ENCODE measurements at places on chromosomes 5 and 9. TPM values are rescaled to one million over a fixed set of nuclear protein-coding genes. Genes with fewer than 3 reads are reported as not detected.

- no peak for DNase-seq
- no peak overlapping the region for H3K27ac ChIP-seq
- no peaks in the 10 kb centered on the region for H3K36me3 ChIP-seq
- H3K27me3 ChIP-seq: no peaks in the 10 kb centered on the region
Observed at GRCh38 chr9:11328326-11328725, 715.5 kb upstream of the PTPRD start.

DNA sequence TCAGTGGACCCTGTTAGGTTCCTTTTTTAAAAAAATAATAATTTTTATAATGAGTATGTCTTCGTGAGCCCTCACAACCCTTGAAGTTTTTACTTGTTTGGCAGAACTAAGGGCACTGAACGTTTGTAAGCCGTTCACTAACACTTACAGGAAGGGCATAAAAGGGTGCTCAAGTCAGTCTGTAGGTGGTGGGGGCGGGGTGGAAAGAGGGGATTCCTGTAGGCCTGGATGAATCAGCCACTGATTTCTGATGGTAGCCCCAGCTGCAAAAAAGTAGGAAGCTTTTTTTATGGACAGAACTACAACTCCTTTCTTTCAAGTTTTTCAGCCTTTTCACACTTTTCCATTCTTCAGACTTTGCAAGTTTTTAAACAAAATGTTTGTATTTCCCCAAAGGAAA is 35.8 kb downstream of the PIK3R1 start:
- no peak overlapping the region for H3K4me3 ChIP-seq
- H3K4me1 ChIP-seq: peaks cover 23% of the 10 kb centered on the region
- peak overlapping the region; percentile 28 for H3K27ac ChIP-seq
- DNase-seq: peak; percentile 61
- no peaks in the 10 kb centered on the region for H3K36me3 ChIP-seq

GRCh38 chr5:116358911-116359418 is 215.7 kb downstream of the SEMA6A start:
- H3K4me3 ChIP-seq: no peak overlapping the region
- DNase-seq: no peak
- H3K27me3 ChIP-seq: no peaks in the 10 kb centered on the region

DNA sequence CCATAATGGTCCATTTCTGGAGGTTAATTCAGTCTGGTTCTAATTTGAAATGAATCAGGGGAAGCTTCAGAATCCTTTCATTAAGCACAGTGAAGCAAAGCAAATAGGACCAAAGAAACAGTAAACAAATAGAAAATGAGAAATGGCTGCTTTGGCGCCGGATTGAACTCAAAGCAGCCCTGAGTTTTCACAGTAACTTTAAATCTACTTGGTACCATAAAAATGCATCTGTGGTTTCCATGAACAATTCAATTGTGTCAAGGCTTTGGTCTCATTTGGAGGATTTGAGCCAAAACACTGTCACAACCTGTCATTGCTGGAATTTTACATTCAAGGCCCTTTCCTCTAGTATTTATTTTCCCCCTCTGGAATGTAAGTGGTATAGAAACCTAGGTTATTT is 25.9 kb upstream of the DAPK1 start:
- no peaks in the 10 kb centered on the region for H3K4me1 ChIP-seq
- H3K36me3 ChIP-seq: no peaks in the 10 kb centered on the region
- DNase-seq: peak; percentile 5
- no peak overlapping the region for H3K4me3 ChIP-seq
- no peak overlapping the region for H3K27ac ChIP-seq

- peaks cover 2% of the 10 kb centered on the region for H3K36me3 ChIP-seq
- peak; percentile 75 for DNase-seq
- no peak overlapping the region for H3K4me3 ChIP-seq
- peak overlapping the region; percentile 81 for H3K27ac ChIP-seq
- peaks cover 13% of the 10 kb centered on the region for H3K4me1 ChIP-seq
- no peaks in the 10 kb centered on the region for H3K27me3 ChIP-seq
Observed at GRCh38 chr9:124399323-124399967, 15.8 kb downstream of the PSMB7 start.

DNA sequence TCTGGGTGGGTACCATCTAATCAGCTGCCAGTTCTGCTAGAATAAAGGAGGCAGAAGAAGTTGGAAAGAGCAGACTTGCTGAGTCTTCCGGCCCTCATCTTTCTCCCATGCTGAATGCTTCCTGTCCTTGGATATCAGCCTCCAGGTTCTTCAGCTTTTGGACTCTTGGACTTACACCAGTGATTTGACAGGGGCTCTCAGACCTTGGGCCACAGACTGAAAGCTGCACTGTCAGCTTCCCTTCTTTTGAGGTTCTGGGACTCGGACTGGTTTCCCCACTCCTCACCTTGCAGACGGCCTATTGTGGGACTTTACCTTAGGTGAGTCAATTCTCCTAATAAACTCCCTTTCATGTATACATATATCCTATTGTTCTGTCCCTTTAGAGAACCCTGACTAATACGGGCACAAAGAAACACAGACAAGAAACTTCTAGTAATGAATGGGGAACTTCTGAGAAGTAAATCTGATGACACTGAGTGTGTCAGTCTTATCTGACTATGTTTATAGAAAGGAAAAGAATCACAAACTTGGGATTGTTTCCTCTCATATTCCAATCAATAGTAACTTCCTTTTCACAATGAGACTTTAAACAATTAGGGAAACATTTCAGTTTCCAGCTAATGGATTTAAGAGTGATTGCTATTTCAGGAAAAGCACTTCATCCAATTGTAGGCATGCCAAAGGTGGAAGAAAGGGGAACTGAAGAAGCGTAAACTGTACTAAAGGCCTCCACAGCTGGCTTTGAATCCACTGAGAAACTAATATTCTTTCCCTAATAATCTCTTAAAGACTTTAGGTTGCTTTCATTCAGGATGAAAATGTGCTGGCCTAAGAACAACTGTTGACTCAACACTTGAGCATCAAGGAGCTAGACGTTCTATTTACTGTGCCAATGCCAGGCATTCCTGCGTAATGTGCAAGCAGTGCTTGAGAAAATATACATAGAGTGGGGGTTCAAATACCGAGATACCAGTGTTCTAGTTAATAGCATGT is 127.9 kb upstream of the PTGER4 start:
- no peak overlapping the region for H3K4me3 ChIP-seq
- H3K27ac ChIP-seq: peak overlapping the region; percentile 76
- no peaks in the 10 kb centered on the region for H3K36me3 ChIP-seq
- peaks cover 5% of the 10 kb centered on the region for H3K4me1 ChIP-seq

DNA sequence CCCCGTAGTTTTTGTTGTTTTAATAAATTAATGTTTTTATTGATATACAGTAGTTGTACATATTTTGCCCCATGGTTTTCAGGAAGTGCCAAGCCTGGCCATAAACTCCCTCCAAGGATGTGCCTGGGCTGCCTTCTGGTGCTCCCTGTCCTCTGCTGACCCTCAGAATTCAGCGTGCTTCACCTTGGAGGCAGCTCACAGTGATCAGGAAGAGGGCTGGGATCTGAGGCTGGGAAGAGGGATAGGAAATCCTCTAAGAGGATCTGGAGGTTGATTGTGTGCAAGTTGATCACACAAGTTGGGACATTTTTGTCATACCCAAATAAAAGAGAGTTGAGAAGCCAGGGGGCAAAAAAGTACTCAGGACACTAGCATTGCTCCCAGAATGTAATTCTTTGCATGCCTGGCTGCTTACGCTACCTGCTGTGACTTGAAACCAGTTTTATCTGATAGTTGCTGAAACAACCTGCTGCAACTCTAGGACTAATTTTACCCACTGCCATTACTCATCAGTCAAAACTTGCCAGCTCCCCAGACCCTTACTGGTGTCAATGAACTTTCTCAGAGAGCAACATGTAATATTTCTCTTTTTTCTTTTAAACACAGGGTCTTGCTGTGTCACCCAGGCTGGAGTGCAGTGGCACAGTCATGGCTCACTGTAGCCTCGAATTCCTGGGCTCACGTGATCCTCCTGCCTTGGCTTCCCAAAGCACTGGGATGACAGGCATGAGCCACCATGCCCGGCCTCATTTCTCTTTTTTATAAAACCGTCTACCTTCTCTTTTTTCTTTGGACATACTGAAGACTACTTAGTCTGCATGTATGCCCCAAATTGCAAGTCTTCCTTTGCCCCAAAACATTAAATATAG is 29.0 kb downstream of the PDE6A start:
- H3K27me3 ChIP-seq: peaks cover 7% of the 10 kb centered on the region
- H3K4me1 ChIP-seq: no peaks in the 10 kb centered on the region
- no peaks in the 10 kb centered on the region for H3K36me3 ChIP-seq
- no peak overlapping the region for H3K4me3 ChIP-seq

DNA sequence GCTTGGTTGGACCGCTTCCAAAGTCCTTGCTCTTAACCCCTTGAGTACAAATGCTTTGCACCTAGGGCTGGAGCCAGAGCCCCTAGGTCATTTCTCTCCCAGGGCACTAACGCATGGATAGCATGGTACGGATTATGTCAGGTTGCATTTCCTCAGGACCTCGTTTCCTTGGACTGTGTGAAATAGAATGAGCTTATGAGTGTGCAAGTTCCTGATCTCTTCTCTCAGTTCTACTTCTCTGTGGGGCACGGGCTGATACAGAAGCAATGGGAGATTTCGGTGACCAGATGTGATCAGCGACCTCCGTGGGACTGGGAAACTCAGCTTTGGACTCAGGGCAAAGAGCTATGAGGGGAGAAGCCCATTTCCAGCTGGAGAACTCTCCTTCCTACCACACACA is 14.2 kb downstream of the SPARC start:
- peak; percentile 8 for DNase-seq
- H3K27ac ChIP-seq: peak overlapping the region; percentile 70
- no peaks in the 10 kb centered on the region for H3K27me3 ChIP-seq
- H3K4me1 ChIP-seq: peaks cover 82% of the 10 kb centered on the region
- H3K4me3 ChIP-seq: no peak overlapping the region

DNA sequence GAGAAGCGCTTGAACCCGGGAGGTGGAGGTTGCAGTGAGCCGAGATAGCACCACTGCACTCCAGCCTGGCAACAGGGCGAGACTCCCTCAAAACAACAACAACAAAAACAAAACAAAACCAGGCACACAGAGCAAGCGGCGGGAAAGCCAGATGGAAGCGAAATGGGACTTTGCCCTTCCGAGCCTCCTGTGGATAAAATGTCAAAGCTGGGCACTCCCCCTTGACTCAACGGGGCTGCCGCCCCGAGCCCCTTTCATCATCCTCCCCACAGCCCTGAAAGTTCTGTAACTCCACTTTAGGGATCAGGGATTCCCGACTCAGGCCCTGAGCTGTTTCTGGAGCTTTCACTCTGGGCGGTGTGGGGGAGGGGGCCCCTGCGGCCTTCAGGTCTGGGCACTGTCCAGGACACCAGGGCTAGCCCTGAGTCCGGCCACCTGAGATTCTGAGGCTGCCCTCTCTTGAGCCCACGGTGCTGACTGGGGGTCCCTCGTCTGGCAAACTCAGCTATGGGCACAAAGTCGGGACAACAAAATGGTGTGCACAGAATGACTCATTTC is 30.6 kb upstream of the OBP2B start:
- H3K4me1 ChIP-seq: no peaks in the 10 kb centered on the region
- H3K27ac ChIP-seq: no peak overlapping the region
- no peaks in the 10 kb centered on the region for H3K36me3 ChIP-seq
- H3K4me3 ChIP-seq: no peak overlapping the region
- DNase-seq: no peak

GRCh38 chr9:130741831-130742449 is 48.4 kb downstream of the EXOSC2 start:
- no peaks in the 10 kb centered on the region for H3K4me1 ChIP-seq
- H3K4me3 ChIP-seq: no peak overlapping the region
- DNase-seq: peak; percentile 80
- H3K36me3 ChIP-seq: no peaks in the 10 kb centered on the region
- H3K27ac ChIP-seq: peak overlapping the region; percentile 64
- no peaks in the 10 kb centered on the region for H3K27me3 ChIP-seq

- H3K27ac ChIP-seq: peak overlapping the region; percentile 32
- H3K27me3 ChIP-seq: no peaks in the 10 kb centered on the region
- DNase-seq: peak; percentile 71
- H3K4me1 ChIP-seq: peaks cover 34% of the 10 kb centered on the region
- no peaks in the 10 kb centered on the region for H3K36me3 ChIP-seq
- no peak overlapping the region for H3K4me3 ChIP-seq
Observed at GRCh38 chr5:132385326-132386105, 16.0 kb downstream of the SLC22A5 start.

GRCh38 chr5:158811921-158812320 is 287.8 kb downstream of the EBF1 start:
- H3K27me3 ChIP-seq: no peaks in the 10 kb centered on the region
- no peak overlapping the region for H3K4me3 ChIP-seq
- H3K36me3 ChIP-seq: no peaks in the 10 kb centered on the region
- H3K27ac ChIP-seq: no peak overlapping the region
- peaks cover 2% of the 10 kb centered on the region for H3K4me1 ChIP-seq
- no peak for DNase-seq

- peak overlapping the region; percentile 39 for H3K27ac ChIP-seq
- H3K4me3 ChIP-seq: no peak overlapping the region
- DNase-seq: no peak
Observed at GRCh38 chr9:133919253-133920115, 72.6 kb downstream of the VAV2 start.

- H3K27ac ChIP-seq: no peak overlapping the region
- H3K4me3 ChIP-seq: no peak overlapping the region
- no peak for DNase-seq
- no peaks in the 10 kb centered on the region for H3K27me3 ChIP-seq
- H3K4me1 ChIP-seq: no peaks in the 10 kb centered on the region
- H3K36me3 ChIP-seq: no peaks in the 10 kb centered on the region
Observed at GRCh38 chr9:83512621-83513020, 25.6 kb downstream of the FRMD3 start.

- H3K4me3 ChIP-seq: no peak overlapping the region
- no peaks in the 10 kb centered on the region for H3K36me3 ChIP-seq
Observed at GRCh38 chr5:96026406-96027041, 64.9 kb upstream of the ELL2 start.

DNA sequence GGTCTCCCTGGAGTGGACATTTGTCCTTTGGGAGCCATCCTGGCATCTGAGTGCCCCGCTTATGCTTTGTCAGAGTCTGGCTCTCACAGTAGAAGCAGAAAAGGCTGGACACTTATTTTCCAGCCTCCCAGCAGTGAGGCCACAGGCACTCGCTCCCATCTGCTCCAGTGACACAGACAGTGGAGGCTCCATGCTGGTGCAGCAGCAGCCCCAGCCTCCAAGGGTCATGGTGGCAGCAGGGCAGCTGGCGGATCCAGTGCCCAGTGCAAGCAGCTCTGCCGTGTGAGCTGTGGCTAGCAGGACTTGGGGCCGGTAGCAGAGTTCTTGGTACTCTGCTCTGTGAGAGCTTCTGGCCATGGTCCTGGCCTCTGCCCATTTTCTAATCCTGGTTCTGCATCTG is 157.3 kb upstream of the ALDH1B1 start:
- H3K4me1 ChIP-seq: no peaks in the 10 kb centered on the region
- H3K36me3 ChIP-seq: no peaks in the 10 kb centered on the region
- H3K4me3 ChIP-seq: no peak overlapping the region
- no peak for DNase-seq
- no peak overlapping the region for H3K27ac ChIP-seq

- peaks cover 2% of the 10 kb centered on the region for H3K27me3 ChIP-seq
- no peak overlapping the region for H3K27ac ChIP-seq
- peak; percentile 44 for DNase-seq
- H3K4me3 ChIP-seq: no peak overlapping the region
- peaks cover 5% of the 10 kb centered on the region for H3K4me1 ChIP-seq
- no peaks in the 10 kb centered on the region for H3K36me3 ChIP-seq
Observed at GRCh38 chr9:100595391-100596199, 17.7 kb downstream of the CAVIN4 start.

Gene GFI1B
- not detected for total RNA-seq

Gene C7
- under 0.01 TPM for total RNA-seq

Gene FAM78A
- total RNA-seq: 0.33 TPM

Gene OLFM1
- total RNA-seq: 2.0 TPM

Gene ARL15
- total RNA-seq: 20.5 TPM

Gene DNM1
- 30.4 TPM for total RNA-seq
